ENCODE measurements at places on chromosomes 12 and 14. TPM values are rescaled to one million over a fixed set of nuclear protein-coding genes. Genes with fewer than 3 reads are reported as not detected.

DNA sequence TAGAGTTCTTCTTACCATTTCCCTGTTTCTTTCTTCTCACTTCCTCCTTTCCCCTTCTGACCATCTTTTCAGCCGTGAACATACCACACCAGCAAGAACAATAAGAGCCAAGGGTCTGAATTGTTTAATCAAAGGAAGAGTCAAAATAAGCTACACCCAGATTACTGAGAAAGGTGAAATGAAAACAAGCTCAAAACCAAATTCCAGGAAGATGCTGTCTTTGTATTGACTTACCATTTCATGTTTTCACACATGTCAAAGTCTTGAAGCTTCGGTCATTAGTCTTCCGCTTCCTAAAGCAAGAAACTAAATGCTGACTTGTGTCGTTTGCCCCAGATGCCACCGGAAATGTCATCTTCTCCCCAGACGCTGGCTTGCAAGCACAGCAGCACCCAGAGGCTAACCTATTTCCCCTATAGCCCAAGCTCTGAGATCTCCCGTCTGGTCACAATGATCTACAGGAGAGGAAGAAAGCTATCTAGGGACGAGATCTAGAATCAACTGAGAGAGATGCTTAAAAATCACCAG is 136.5 kb upstream of the AMIGO2 start:
- peak; percentile 43 for DNase-seq
- H3K36me3 ChIP-seq, result peaks cover 6% of the 10 kb centered on the region
- peaks cover 32% of the 10 kb centered on the region for H3K4me1 ChIP-seq
- H3K27ac ChIP-seq, result peak overlapping the region; percentile 43

- H3K4me3 ChIP-seq, result no peak overlapping the region
- no peak for DNase-seq
- H3K27ac ChIP-seq, result no peak overlapping the region
- H3K27me3 ChIP-seq, result peaks cover 42% of the 10 kb centered on the region
- H3K4me1 ChIP-seq, result peaks cover 12% of the 10 kb centered on the region
These were observed 2.2 kb upstream of the PTHLH start for GRCh38 chr12:27974735-27975221.

GRCh38 chr14:22547313-22547947 is 41.6 kb downstream of the DAD1 start:
- DNase-seq, result no peak
- peak overlapping the region; percentile 83 for H3K27ac ChIP-seq
- H3K4me1 ChIP-seq, result peaks cover 100% of the 10 kb centered on the region
- peak overlapping the region; percentile 61 for H3K4me3 ChIP-seq
- H3K27me3 ChIP-seq, result no peaks in the 10 kb centered on the region
- peaks cover 98% of the 10 kb centered on the region for H3K36me3 ChIP-seq

GRCh38 chr14:67911562-67911961 is 92.0 kb downstream of the RAD51B start:
- no peak overlapping the region for H3K27ac ChIP-seq
- no peaks in the 10 kb centered on the region for H3K4me1 ChIP-seq
- H3K4me3 ChIP-seq, result no peak overlapping the region
- no peaks in the 10 kb centered on the region for H3K36me3 ChIP-seq
- no peak for DNase-seq

DNA sequence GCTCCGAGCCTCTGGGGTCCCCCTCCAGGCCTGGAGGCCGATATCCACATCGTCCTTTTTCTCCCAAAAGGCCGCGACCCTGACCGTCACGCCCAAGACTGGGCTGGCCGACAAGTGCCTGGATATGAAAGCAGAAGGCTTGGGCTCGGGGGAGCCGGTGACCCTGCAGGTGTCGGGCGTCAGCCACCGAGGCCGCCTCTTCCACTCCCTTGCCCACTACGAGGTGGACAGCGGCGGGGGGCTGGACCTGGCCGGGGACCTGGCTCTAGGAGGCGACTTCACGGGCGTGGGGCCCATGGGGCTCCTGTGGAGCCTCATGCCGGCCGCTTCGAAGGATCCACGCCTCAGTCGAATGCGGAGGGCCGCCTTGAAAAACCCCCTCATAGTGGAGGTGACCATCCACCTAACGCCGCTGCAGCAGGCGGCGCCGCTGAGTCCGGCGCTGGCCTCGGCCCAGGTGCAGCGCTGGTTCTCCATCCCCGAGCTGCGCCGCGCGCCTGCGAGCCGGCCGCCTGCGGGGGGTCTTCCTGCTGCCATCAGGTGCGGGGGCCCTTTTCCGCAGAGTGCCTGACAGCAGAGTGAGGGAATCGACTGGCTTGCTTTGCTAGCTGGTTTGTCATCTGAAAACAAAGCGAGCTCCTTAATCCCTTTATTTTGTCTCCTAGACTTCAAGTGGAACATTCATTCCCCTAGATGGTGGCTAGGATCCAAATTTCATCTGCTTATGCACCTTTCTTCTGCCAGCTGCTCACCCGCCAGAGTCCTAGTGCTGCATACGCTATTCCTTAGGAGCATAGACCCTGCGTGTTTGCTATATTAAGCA is 10.6 kb upstream of the DNAL1 start:
- H3K27ac ChIP-seq, result no peak overlapping the region
- H3K27me3 ChIP-seq, result no peaks in the 10 kb centered on the region
- H3K4me1 ChIP-seq, result peaks cover 14% of the 10 kb centered on the region
- DNase-seq, result no peak

DNA sequence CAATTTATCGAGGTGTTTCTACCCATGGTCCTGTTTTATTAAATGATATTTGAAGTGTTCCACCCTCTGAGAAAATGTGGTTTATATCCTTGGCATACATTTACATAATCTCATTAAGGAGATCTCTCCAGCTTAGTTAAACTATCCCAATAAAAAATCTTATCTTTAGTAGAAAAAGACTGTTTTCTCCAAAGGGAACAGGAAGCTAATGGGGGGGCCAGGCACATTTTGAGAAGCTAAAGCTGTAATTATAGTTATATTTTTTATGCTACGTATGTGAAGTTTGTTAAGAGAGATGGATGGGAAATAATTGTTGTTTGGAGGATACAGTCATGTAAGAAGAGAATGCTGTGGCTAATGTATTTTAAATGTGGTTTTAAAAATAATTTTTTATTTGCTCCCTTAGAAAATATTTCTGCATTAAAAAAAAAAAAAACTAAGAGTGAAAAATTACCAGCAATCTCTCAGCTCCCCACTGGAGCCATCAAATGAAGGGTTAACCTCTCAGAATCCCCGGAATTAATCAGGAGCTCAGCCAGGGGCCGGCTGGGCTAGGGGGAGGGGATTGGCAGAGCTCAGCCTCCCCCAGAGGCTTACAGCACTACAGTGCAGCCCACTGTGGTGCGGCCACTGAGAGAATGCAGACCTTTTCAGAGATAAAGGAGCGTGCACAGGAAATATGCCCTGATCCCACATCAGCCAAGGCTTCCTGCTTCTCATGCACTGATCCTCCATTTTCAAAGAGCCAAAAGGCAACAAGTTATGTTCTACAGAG is 185.8 kb downstream of the EGLN3 start:
- H3K4me3 ChIP-seq, result no peak overlapping the region
- H3K36me3 ChIP-seq, result no peaks in the 10 kb centered on the region
- H3K27ac ChIP-seq, result no peak overlapping the region
- no peaks in the 10 kb centered on the region for H3K27me3 ChIP-seq

- peak; percentile 18 for DNase-seq
- no peak overlapping the region for H3K4me3 ChIP-seq
- peaks cover 4% of the 10 kb centered on the region for H3K27me3 ChIP-seq
- H3K4me1 ChIP-seq, result no peaks in the 10 kb centered on the region
- H3K36me3 ChIP-seq, result no peaks in the 10 kb centered on the region
These were observed 25.8 kb downstream of the DAO start for GRCh38 chr12:108905725-108906124.

Gene TNFAIP2
- total RNA-seq, result 4.4 TPM

- no peak overlapping the region for H3K4me3 ChIP-seq
- no peak overlapping the region for H3K27ac ChIP-seq
- DNase-seq, result no peak
- H3K36me3 ChIP-seq, result no peaks in the 10 kb centered on the region
- H3K4me1 ChIP-seq, result peaks cover 14% of the 10 kb centered on the region
- H3K27me3 ChIP-seq, result peaks cover 32% of the 10 kb centered on the region
These were observed 1.3 kb upstream of the AVPR1A start for GRCh38 chr12:63152321-63152700.

- H3K4me3 ChIP-seq, result no peak overlapping the region
- H3K27ac ChIP-seq, result no peak overlapping the region
- no peaks in the 10 kb centered on the region for H3K27me3 ChIP-seq
- peaks cover 34% of the 10 kb centered on the region for H3K4me1 ChIP-seq
These were observed 2.4 kb upstream of the DYNC1H1 start for GRCh38 chr14:101961746-101962502.

Measured in CD4-positive, alpha-beta T cell (primary cell).